BE2C (cell line): ENCODE measurements at places on chromosomes 4 and X.

- peak; percentile 10 for DNase-seq
Observed at GRCh38 chrX:135625995-135626394, 87.4 kb upstream of the CT45A1 start.

DNA sequence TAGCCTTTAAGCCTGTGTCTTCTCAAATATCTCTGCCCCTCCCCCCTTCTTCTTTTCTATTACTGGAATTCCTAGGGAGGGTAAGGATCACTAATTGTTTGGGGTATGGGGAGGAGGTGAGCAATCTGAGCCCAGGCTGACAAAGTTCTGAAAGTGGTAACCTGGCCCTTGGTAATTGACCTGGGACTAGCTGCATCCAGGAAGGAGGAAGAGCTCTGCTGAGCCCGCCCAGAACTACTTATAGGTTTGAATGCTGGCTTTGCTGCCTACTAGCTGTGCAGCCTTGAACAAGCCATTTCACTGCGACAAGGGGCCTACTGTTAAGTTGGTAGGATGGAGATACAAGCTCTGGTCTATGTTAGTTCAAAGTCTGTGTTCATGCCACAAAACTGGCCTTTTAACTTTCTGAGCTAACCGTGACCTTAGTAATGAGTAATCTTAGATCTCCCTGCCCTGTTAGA, 37.8 kb downstream of the DGKK start:
- no peak for DNase-seq

DNA sequence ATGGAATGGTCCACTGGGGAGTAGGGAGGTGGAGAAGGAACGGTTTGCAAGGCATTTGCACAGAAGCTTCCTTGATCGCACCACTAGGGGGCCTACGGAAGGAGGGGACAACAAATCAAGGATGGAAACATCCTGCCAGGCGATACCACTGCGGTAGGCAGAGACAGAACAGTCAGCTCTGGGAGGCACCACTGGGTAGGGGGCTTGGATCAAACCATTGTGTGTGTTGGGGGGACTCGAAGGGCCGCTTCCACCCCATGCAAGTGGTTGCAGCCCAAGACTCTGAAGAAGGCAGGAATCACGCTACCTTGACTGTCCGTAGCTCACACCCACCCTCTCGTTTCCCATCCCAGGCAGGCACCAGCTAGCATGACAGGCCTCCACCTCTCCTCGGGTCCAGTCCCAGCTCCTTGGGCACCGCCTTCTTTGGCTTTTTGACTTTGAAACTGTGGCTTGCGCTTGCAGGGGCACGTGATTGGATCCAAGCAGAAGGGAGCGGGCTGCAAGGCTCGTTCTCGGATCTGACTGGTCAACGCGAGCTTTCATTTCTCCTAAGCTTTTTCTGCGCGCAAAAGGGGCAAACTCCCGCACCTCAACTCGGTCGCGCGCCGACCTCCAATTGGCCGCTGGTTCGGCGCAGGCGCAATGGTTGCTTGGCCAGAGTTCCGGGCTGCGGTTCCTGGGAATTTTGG, 28.4 kb downstream of the GAGE1 start:
- DNase-seq: peak; percentile 15

- DNase-seq: peak; percentile 46
Observed at GRCh38 chr4:23717528-23718248, 172.2 kb downstream of the PPARGC1A start.

- no peak for DNase-seq
Observed at GRCh38 chrX:24242649-24243175, 71.2 kb downstream of the SUPT20HL2 start.

DNA sequence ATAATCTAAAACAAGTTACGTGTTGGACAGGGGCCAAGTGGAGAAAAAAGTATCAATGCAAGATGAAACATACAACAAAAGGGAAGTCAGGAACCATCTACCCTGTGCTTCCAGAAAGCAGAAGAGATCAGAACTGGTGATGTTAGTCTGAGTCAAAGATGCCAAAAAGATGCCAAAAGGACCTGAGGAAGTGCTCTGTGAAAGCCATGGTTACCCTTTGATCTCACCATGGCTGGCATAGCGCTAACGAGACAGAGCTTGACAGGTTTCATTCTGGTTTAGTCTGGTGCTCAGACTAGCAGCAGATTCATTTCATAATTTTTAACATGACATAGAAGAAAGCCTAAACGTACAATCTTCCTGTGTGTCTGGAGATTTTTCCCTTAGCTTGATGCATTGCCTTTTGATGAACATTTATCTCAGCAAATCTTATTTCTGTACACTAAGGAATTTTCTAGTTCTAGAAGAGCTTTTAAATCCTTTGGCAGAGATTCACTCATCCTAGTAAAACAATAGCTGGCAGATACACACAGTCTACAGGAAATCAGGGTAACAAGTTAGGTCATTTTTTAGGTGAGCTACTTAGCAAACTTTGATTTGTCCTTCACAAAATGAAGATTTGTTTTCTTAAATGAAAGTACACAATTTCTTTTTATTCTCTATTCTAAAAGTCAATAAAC, 87.7 kb downstream of the COL25A1 start:
- no peak for DNase-seq

DNA sequence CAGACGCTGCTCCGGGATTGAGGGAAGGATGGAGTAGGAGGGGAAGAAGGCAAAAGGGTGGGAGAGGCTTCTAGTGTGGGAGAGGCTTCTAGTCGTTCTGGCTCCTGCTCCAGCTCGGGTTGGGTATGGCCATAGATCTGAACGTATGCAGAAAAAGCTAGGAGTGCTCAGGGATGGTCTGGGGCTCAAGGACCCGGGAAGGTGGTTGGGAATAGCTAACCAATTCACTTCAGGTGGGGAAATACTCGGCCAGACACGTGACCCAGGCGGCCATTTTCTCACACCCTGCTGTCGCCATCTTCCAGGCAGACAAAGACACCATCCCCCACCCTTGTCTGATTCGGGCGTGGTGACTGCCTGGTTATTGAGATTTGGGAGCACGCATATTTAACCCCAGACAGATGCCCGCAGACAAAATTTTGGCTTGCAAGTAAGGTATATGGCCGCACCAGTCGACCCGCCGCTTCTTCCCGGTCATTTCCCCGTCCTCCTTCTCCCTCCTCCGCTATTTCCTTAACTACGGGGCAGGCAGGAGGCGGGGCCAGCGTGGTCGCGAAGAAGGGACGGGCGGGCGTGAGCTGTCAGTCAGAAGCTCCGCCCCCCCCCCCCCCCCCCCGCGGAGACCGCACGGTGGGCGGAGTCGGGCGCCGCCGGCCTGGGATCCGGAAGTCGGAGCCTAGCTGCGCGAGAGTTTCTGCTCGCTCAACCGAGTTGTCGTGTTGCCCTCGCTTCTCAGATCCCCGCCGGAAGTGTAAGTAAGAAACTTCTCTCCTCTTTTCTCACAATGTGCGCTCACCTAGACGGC, at the start of gene GNL3L:
TSS of gene GNL3L (plus strand) at position 668 of the 805 bp plus-strand sequence. CDS start 2,348 bp downstream, outside the sequence.
- peak; percentile 88 for DNase-seq

DNA sequence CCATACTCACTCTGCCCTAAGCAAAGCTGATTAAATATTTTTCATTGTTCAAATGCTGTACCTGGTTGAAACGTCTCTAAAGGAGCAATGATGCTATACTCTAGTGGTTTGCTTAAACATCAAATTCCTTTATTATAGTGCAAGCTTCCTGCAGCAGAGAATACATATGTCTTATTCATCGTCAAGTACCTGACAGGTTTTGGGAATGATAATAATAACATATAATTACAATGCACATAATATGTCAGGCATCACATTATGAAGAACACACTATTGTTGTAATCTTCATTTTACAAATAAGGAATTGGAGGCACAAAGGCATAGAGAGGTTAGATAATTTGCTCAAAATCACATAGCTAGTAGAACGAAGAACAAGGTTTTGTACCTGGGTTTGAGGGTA, 151.6 kb downstream of the GRIA2 start:
- no peak for DNase-seq

DNA sequence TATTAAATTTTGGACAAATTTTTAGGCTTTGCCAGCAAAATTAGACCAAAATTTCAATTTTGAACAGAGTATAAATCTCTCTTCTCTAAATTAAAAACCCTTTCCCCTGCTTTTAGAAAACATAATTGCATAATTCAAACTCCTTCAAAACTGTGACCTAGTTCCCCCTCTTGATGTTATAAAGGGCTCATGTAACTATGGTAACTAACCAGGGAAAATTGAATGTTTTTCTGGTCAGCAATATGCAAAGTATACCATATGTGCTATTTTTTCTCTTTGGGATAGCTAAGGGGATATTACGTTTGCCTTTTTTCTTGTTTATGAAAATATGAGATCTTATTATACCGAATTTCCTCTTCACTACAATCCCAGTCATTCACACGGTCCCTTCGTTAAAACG, 5.1 kb upstream of the ING2 start:
- DNase-seq: no peak
